ENCODE measurements at places on chromosomes 12 and 14.
A peak's percentile ranks its signal among the peaks of the same experiment; 100 is the strongest.

DNA sequence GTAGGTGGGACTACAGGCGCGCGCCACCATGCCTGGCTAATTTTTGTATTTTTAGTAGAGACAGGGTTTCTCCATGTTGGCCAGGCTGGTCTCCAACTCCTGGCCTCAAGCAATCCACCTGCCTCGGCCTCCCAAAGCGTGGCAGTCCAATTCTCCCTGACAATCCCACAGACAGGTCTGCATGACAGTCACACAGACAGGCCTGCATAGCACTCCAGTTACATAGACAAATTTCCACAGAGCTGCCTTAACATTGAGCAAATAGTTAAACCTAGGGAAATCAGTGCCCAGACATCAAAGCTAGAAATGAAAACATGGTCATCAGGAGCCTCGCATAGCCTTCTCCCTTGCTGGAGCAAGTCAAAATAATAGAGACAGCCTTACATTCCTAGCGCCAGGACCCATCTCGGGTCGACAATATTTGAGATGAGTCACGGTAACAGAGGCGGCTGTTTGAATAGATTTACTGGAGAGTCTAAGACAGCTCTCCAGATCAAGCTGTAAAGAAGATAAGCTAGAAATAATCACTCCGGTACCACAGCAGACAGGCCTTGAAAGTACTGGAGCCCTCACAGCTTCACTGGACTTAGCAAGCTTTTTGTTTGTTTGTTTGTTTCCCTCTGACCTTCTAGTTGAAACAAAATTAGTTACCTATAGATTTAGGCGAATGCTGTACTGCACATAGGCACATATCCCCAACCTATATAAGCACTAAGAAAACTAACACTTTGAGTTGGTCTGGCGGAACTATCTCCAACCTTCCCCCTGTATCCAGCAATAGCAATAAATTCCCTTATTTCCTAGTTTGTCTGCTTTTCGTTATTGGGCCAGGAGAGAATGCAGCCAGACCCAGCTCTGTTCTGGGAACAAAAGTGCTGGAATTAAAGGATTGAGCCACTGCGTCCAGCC is 23.8 kb upstream of the PYROXD1 start:
- no peak for DNase-seq

GRCh38 chr12:93883436-93884154 is 206.4 kb downstream of the CRADD start:
- no peak for DNase-seq

- DNase-seq, result no peak
Measured at GRCh38 chr12:124766727-124767065, 97.0 kb downstream of the SCARB1 start.

DNA sequence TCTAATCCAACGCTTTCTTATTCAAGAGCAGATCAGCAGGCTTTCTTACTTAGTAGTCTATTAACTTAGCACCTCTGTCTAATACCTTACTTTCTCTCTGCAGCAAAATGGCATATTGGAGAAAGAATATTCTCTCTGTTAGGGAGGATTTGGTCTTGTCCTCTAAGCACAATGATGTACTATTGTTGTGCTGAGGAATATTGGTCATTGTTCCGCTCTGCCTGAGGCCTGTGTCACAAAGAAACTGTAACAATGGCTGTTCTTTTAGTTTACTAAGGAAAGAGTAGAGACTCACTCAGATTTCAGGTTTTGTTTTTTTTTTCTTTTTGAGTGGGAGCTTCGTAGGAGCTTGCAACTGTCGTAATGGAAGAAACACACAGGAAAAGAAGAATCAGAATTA is 1358.8 kb downstream of the LRFN5 start:
- no peak for DNase-seq

DNA sequence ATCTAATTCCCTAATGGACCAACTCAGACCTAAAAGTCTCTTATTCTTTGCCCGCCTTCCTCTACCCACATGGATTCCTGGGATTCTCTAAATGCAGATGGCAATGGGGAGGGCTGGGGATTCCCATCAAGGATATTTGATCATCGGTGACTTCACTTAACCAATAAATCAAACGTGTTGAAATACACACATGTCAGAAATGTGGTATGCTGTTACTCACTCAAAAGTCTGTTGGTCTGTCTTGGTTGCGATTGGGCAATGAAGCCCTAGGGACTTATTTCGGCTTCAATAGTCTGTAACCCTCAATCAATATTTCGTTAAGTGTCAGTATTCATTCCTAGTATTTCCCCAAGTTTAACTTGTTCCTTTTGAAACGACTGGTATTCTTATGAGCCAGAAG is 117.2 kb upstream of the DIO3 start:
- no peak for DNase-seq

DNA sequence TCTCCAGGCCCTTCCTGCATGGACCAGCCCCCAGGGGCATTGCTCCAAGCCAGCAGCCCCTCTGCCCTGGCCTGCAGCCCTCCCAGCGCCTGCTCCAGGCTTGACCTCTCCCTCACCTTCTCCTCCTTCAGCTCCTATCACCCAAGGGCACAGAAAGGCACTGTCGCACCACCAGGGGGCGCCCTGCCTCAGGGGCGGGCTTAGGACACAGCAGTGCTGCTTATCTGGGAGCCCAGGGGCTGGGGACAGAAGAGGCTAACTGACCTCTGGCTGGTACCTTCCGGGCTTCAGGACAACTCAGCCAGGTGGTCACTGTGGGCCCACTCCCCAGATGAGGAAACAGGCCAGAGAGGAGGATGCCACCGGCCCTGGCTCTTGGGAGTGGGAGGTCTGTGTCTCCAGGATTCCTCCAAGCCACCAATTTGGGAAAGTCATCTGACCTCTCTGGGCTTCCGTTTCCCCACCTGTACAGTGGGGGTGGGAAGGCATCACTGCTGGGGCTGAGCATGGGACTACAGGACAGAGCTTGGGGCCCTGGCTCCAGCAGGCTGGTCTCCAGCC is 25.3 kb upstream of the GPR132 start:
- peak; percentile 96 for DNase-seq

DNA sequence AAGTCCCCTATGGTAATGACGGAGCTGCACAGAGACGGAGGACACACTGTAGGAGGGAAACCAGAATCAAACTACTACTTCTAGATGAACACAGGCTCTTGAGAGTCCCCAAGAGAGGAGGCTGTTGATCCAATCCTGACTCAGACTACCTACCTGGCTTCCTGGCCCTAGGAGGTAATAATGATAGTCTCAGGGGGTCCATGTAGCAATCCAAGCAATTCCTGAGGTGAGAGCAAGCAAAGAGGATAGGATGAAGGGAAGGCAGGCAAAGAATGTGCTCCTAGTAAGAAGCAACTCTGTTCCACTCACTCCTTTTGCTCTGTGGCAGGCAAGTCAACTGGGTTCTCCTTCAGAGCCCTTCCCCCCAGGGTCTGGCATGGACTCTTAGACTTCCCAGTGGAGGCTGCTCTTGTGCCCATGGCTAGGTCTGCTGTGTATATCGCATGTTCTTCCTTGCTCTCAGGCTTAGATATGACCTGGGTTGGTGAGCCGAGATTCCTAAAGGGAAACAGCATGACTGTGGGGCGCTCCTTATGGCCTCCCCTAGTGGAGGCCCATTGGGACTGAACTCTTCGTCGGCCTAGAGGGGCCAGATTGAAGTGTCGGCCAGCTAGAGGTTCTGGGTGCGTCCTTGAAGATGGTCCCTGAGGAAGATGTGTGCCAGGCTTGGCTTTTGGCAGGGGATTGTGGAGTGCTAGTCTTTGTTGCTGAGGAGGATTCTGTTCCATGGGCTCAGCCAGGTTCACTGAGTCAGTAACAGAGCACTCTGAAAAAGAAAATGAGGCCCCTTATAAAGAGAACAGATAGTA is 2.1 kb downstream of the TINF2 start:
- no peak for DNase-seq

GRCh38 chr12:65881348-65881961 is 57.2 kb downstream of the HMGA2 start:
- no peak for DNase-seq

DNA sequence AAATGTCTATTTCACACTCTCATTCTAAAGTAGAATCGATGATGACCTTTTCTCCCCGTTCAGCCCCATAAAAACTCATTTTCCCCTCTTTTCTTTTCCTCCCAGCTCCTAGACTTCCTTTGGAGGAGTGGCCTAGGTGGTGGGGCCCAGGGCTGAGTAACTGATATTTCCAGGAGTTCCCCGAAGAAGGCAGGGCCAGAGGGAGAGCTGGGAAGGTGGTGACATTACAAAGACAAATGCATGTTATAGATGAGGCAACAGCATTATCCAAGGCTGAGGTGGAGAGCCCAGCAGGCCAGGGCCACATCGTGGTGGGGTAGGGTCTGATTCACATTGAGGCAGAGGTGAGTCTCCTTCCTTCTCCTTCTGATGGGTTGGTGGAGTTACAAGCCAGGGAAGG is 22.2 kb upstream of the HDAC7 start:
- no peak for DNase-seq
